ENCODE measurements at places on chromosomes 1 and 21.

DNA sequence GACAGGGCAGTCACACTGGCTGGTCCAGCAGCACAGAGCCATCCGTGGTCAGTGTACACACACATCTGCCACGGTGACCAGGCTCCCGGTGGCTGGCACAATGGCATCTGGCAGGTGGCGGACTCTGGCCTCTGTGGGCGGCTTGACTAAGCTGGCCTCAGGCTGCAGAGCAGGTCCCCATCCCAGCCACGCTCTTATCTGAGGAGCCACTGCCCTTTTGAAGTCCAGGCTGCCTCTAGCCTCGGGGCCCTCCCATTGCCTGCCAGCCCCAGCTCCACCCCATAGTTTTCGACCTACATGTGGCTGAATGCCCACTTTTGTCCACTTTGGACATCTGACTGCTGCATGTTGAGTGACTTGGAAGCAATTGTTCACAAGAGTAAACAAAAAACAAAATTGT, 29.9 kb upstream of the EDN2 start:
- no peak for DNase-seq

DNA sequence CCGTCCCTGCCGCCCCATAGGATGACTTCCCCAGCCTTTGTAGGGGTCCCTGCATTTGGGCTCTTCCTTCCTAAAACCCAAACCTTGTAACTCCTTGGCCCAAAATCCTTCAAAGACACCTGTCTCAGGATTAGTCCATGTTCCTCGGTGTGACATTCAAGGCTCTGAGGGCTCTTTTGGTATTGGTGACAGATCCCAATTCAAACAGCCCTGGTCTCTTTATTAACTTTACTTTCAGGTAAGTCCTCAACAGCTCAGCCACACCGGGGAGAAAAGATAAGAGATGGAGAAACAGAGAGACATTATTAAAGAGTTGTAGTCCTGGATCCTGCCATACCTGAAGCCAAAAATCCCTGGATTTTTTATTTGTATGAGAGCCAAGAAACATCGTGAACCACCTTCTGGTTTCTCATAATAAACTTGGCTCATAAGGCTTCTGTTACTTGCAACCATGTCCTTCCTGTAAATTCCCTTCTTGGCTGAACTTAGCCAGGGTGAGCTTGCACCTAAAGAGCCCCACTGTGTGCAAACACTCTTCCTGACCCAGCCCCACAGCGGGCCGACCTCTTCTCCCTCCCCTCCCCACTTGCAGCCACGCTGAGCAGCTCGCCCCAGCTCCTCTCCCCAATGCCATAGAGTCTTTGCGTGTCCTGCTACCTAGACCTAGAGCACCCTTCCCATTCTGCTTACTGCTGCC, 7.9 kb upstream of the MATN1 start:
- DNase-seq, result no peak

GRCh38 chr1:97145321-97145956, 423.9 kb downstream of the PTBP2 start:
- peak; percentile 89 for DNase-seq

DNA sequence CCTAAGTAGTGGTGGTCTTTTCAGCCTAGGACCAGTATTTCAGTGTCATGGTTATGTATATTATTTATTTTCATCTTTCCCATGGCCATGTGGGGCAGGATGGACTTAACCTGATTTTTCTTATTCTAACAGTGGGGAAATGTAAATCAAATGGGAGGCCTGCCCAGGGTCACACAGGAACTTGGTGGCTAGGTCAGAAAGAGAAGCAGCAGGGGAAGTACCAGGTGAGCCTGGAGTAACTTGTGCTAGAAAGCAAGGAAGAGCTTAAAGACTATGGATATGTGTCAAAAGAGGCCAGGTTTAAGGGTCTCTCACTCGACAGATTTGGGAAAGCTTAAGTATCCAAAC, 936 bp downstream of the ZFP69B start:
- DNase-seq, result no peak

- no peak for DNase-seq
Measured at GRCh38 chr1:231317306-231318014, 20.2 kb downstream of the EXOC8 start.

GRCh38 chr1:237983496-237983895, 92.8 kb upstream of the ZP4 start:
- no peak for DNase-seq

GRCh38 chr1:44700573-44700972, 26.1 kb downstream of the ARMH1 start:
- DNase-seq, result no peak

Data from EH (cell line).